ENCODE measurements at places on chromosomes 1 and 21.

DNA sequence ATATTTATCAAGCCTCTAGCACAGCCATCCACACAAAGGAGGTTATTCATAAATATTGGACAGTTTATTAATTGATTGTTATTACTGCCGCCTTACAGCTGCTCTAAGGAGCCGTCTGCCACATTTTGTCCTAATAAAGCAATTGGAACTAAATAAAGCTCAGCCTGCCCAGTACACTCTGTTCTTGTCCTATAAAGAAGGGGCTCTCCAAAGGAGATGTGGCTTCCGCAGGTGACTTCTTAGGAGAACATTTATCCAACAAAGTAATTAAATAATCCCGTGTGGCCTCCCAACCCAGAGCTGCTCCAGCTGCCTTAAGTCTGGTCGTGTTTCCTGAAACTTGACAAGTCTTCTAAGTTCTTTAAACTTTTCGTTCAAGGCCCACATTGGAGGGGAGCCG is 497.7 kb downstream of the NPHP4 start:
- DNase-seq: no peak

- DNase-seq: no peak
Measured at GRCh38 chr1:32786856-32787255, 30.3 kb downstream of the YARS1 start.

DNA sequence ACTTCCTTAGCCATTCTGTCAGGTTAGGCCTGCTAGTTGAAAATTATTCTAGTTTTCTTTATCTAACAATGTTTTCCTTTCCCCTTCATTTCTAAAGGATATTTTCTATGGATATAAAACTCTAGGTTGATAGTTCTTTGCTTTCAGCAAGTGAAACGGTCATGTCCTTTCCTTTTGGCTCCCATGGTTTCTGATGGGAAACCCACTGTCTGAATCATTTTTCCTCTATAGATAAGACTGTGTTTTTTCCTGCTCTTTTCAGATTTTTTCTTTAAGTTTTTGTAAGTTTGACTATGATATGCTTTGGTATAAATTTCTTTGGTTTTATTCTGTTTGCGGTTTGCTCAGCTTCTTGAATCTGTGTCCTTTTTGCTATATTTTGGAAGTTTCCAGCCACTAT is 800.9 kb downstream of the USP25 start:
- no peak for DNase-seq

DNA sequence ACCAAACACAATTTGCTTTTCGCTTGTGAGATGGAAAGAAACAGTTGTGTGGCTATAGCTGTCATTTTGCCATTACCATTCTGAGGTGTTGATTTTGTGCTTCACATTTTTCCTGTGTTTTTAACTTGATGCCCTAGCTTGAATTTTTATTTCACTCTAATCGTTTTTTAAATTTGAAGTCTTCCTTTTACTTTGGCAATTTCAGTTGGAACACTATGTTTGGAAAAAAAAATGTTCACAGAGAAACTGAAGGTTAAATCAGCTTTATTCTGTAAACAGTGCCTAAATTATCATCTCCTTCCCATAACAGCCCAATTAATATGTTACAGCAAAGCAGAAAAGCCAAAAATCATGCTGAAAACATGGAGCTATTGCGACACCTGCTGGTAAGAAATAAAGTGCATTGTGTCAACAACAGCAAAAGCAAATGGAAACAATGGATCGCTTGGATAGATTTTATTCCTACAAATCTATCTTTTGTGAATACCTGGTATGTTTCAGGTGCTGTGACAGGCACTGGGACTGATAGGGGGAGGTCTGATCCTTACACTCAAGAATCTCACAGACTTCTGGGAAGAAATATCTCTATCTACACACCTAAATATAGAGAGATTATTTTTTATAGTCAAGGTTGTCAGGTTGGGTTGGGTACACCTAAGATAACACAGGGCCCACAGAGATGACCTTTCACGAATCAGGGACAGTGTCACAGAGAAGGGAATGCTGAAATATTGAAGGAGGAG is 16.2 kb upstream of the ERICH3 start:
- peak; percentile 7 for DNase-seq

- no peak for DNase-seq
Measured at GRCh38 chr1:234570329-234571120, 39.5 kb downstream of the IRF2BP2 start.

DNA sequence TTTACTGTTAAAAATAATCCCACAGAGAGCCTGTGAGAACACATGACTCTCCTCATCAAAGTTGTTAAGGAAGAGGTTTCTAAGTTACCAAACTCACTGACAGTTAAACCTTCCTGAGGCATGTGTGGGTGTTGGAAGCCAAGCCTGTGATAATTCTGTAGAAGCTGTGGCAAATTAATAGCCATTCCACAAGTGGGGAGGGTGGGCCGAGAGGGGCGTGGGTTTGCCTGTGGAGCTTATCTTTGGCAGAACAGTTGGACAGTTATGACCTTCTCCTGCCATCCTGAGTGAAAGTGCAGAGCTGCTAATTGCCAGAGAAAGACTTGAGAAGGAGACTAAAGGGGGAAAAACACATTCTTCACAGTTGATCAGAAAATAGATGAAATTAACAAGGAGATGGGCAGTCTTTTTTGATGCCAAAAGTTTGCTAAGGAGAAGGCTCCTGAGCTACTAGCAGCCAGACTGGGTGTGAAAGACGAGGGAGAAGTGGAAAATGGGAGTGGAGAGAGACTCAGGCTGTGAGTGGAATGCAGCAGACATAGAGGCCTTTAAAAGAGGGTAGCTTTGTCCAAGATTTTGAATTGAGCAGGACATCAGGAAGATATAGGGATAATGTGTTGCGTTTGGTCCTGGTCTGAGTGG is 1.6 kb upstream of the PLA2G2C start:
- no peak for DNase-seq

DNA sequence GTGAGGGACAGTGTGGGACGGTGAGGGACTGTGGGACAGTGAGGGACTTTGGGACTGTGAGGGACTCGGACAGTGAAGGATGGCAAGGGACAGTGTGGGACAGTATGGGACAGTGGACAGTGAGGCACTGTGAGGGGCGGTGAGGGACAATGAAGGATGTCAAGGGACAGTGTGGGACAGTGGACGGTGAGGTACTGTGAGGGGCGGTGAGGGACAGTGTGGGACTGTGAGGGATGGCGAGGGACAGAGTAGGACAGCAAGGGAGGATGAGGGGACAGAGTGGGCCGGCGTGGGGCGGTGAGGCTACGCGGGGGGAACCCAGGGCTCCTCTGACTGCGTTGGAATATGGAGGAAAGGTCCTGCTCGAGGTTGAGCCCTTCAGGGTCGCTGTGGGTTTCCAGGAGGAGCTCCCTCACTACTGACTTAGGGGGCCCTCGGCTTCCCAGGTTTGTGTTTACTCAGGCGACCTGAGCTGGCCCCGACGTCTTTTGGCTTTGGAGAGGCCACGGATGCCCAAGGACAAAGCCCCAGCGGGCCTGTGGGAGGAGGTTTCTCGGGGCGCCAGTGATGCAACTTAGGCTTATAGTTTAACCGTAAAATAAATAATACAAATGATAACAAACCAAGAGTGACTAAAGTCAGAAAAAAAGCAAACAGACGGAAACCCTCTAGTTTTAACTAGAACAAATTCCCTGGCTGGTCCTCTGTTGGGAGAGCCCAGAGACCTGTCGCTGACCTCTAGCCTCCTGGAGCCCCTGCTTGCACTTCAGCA is 1.1 kb upstream of the ERRFI1 start:
- no peak for DNase-seq

DNA sequence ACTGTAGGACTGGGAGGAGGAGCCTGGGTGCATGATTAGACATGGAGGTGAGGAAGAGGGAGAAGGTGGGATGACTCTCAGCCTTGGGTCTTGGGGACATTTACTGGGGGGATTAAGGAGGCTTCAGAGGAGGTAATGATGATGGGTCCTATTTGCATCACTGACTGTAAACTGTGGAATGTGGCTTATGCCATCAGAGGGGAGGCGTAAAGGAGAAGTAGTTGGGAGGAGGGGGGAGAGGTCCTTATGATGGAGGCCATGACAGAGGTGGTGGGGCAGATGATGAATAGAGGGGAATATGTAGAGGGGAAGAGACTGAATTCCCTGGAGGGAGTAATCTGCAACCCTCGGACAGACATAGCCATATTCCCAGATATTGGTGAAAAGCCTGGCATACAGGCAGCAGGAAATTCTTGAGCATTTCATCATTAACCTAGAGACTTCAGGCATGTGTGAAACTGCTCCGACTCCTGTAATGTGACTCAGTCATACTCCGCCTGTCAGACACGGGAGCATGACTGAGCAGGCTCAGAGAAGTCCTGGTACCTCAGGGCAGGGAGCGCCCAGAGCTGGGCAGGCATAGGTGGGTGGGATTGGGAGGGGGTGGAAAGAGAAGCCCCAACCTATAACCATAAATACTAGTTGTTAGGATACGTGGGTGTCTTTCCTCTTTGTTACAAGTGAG is 8.0 kb upstream of the LCE5A start:
- DNase-seq: no peak

DNA sequence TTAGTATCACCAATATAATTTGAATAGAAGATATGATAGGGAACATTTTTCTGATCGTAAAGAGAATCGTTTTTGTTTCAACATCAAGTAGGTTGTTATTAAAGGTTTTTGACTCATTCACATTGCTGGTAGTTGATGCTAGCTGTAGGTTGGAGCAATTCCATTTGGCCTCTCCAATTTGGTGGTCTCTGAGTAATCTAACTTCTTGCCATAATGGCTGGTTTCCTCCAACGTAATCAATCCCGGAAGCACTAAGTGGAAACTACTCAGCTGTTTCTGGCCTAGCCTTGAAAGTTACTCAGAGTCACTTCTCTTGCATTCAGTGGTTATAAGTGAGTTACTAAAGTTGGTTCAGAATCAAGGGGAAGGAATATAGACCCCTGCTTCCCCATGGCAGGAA is 26.0 kb downstream of the RCOR3 start:
- DNase-seq: no peak

- DNase-seq: no peak
Measured at GRCh38 chr1:89489047-89489729, 35.4 kb upstream of the LRRC8B start.

DNA sequence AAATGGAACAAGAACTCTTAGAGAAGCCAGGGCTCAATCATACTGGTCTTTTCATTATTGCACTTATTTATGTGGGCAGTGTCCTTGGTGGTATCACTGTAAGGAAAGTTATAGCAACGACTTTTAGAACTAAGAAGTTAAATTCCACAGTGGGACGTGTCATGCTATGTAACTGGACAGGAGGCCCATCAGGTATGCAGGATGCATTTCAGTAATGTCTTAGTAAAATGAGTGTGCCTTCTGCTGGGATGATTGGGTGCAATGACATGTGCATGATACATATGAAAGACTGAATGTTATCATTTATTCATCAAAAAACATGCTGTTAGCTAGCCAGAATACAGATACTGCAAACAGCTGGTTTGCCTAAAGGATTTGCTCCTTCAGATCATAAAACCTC is 6.9 kb upstream of the ATP1B1 start:
- DNase-seq: no peak

DNA sequence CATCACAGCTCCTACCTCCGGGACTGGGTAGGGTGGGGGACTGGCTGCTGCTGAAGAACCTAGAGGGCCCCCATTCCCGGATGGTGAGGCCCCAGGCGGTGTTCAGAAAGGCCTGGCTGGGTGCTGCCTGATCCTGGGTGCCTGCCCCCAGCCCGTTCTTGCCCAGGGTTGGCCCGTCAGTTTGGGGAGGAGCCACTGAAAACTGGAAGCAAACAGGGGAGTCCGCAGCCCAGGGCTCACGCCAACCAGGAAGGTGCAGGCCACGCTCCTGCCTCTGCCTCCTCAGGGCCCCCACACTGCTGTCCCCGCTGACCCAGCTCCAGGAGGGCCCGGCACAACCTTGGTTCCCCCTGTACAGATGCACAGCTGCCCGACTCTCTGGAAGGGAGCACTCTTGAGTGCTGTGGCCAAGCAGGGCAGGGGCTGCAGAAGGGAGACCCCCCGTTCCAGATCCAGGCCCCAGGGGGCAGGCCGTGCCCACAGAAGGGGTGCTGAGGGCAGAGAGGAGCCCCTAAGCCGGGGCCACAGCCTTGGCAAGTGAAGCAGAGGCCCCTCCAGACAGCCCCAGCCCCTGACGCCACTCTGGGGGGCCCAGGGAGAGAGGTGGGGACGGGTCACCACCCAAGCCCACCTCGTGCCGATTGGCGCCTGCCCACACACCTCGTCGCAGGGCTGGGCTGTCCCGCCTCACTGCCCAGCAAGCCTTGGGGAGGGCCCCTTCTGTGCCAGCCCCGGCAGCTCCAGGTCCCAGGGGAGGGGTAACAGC is 5.5 kb downstream of the C1QTNF12 start:
- DNase-seq: no peak

GRCh38 chr1:192170196-192170984 is 12.1 kb downstream of the RGS18 start:
- no peak for DNase-seq

DNA sequence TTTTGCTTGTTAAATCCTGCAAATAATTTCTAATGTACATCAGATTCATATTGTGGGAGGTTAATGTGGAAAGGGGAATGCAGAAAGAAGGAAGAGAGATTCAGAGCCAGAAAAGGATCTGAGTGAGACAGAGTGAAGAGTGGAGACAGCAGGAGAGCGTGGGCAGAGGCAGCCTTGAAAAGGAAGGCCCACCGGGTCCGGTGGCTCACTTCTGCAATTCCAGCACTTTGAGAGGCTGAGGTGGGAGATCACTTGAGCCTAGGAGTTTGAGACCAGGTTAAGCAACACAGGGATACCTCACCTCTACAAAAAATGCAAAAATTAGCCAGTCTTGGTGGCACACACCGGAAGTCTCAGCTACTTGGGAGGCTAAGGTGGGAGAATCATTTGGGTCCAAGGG is 222.0 kb upstream of the RAB4A start:
- no peak for DNase-seq

DNA sequence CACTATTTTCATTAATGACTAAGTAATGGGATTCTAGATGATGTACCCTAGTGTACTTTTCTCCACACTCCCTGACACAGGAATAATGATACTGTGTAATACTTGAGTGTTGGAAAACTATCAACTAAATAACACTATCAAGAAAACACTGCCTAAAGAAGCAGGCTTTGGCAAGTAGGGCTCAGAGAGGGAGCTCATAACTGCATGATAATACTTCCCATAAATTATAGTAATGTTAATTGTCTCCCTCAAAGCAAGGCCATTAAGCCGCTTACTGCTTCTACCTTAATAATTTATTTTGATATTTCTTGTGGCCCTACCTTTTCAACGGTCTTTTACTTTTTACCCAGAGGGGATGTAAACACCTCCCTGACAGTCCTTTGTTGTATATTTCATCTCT is 69.0 kb downstream of the SAMSN1 start:
- no peak for DNase-seq

GRCh38 chr1:59124166-59124565 is 172.7 kb upstream of the FGGY start:
- DNase-seq: no peak

DNA sequence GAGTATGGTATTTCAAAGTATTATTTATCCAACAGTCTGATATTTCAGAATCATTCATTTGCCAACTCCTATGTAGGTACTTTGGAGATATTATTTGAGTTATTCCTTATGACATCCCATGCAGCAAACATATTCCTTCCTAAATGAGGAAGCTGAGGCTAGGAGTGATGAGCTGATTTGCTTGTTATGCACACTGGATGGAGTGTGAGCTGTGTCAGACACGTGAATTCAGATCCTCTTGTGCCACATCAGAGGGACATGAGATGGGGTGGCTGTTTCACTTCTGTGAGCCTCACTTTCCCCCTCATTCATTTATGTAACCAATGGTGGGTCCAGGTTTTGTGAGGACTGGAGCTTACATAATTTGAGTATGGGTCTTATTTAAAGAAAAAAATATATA is 215.9 kb downstream of the DISC1 start:
- DNase-seq: no peak

GRCh38 chr1:178488393-178488792 is 8.4 kb downstream of the CLEC20A start:
- DNase-seq: no peak
